ENCODE measurements at places on chromosomes 7 and 10. TPM values are rescaled to one million over a fixed set of nuclear protein-coding genes. Genes with fewer than 3 reads are reported as not detected.
A peak's percentile ranks its signal among the peaks of the same experiment; 100 is the strongest.

APBB1IP gene
- 1.6 TPM for total RNA-seq

DNAJC9 gene
- 25.4 TPM for total RNA-seq

MKI67 gene
- total RNA-seq = 14.4 TPM

PIP4K2A gene
- total RNA-seq = 18.3 TPM

HUS1 gene
- 15.0 TPM for total RNA-seq

DNA sequence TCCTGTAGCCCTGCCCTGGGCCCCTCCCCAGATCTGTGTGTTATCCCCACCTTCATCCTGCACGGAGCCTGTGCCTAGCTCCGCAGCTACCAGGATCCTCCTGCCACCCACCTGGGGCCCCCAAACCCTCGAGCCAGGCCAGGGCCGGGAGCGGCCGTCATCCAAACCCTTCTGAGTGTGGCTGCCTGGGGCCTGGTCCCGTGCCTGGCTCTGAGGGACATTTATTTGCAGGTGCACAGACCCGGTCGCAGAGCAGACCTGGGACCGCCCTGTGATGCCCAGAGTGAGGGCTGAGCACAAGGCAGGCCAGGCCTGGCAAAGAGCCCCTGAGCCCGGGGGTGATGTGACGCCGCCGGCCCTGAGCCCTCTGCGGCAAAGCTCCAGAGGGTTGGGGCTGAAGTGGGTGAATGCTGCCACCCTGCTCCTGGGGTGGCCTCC, 27.4 kb upstream of the INPP5A start:
- no peak overlapping the region for H3K27ac ChIP-seq
- H3K4me3 ChIP-seq = no peak overlapping the region
- DNase-seq = no peak
- peaks cover 39% of the 10 kb centered on the region for H3K4me1 ChIP-seq
- H3K27me3 ChIP-seq = no peaks in the 10 kb centered on the region
- H3K36me3 ChIP-seq = no peaks in the 10 kb centered on the region

DNA sequence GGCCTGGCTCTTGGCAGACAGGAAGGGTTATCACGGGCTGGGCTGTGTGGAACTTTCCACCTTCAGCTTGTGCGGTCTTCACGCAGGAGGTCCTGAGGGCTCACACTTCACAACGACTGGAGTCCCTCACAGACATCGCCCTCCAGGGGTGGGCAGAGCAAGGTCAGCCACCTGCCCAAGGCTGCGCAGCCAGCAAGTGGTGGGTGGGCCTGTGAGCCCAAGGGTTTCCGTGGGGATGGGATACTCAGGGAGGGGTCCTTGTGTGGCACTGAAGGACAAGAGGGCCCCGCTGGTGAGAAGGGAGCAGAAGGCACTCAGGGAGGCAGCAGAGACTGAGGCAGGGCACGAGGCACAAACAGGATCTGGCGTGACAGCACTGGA, 22.0 kb downstream of the PDIA4 start:
- no peak overlapping the region for H3K4me3 ChIP-seq
- no peaks in the 10 kb centered on the region for H3K4me1 ChIP-seq
- H3K27ac ChIP-seq = no peak overlapping the region
- peaks cover 86% of the 10 kb centered on the region for H3K36me3 ChIP-seq
- H3K27me3 ChIP-seq = no peaks in the 10 kb centered on the region

GRCh38 chr10:131127610-131128009, 183.9 kb downstream of the TCERG1L start:
- H3K36me3 ChIP-seq = no peaks in the 10 kb centered on the region
- no peak overlapping the region for H3K27ac ChIP-seq
- H3K27me3 ChIP-seq = peaks cover 3% of the 10 kb centered on the region
- H3K4me1 ChIP-seq = peaks cover 32% of the 10 kb centered on the region

- DNase-seq = peak; percentile 45
- H3K36me3 ChIP-seq = no peaks in the 10 kb centered on the region
- H3K27ac ChIP-seq = peak overlapping the region; percentile 93
- peaks cover 12% of the 10 kb centered on the region for H3K4me1 ChIP-seq
- no peaks in the 10 kb centered on the region for H3K27me3 ChIP-seq
- peak overlapping the region; percentile 93 for H3K4me3 ChIP-seq
Observed at GRCh38 chr10:35089611-35090161, 455 bp downstream of the CUL2 start.

GRCh38 chr10:105969884-105970377, 1194.6 kb downstream of the SORCS1 start:
- H3K27ac ChIP-seq = no peak overlapping the region
- peaks cover 7% of the 10 kb centered on the region for H3K4me1 ChIP-seq
- no peaks in the 10 kb centered on the region for H3K27me3 ChIP-seq
- no peak for DNase-seq

- no peak overlapping the region for H3K4me3 ChIP-seq
- H3K36me3 ChIP-seq = peaks cover 4% of the 10 kb centered on the region
- no peak overlapping the region for H3K27ac ChIP-seq
- no peak for DNase-seq
- H3K4me1 ChIP-seq = no peaks in the 10 kb centered on the region
Observed at GRCh38 chr7:135361788-135362187, 128.2 kb downstream of the STRA8 start.

DNA sequence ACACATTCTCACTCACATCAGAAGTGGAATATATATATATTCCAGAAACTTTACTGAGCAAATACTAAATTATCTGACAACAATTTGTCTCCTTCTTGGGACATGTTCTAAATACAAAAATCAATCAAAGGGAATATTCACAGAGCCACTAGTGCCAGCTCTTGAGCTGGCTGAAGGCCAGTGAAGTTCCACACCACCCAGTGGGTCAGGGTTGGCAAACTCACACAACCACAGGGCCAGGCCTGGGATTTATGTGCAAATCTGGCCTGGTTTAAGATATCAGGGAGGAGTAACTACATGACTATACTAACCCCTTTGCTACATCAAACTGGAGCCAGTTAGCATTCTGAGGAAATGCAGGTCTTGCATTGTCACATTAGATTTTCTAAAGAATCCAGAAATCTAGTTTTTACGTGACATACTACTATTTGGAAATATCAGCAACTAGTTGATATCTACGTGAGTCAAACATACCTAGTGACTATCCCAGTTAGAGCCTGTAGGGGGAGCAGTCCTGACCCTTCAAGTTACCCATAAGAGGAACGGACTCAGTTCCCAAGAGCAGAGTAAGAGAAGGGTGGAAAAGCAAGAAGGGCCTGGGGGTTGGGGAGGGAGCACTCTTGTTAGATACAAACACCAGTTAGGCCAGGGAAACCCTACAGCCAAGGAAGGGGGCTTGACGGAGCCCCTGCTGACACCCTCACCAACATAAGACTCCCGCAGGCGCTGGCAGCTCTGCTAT, 600.4 kb downstream of the KCNMA1 start:
- H3K4me1 ChIP-seq = peaks cover 10% of the 10 kb centered on the region
- no peaks in the 10 kb centered on the region for H3K36me3 ChIP-seq
- no peak for DNase-seq
- no peaks in the 10 kb centered on the region for H3K27me3 ChIP-seq
- no peak overlapping the region for H3K27ac ChIP-seq

GRCh38 chr7:90958647-90959046, 305.6 kb upstream of the FZD1 start:
- no peak overlapping the region for H3K4me3 ChIP-seq
- H3K27ac ChIP-seq = no peak overlapping the region
- H3K36me3 ChIP-seq = no peaks in the 10 kb centered on the region
- no peaks in the 10 kb centered on the region for H3K4me1 ChIP-seq
- no peaks in the 10 kb centered on the region for H3K27me3 ChIP-seq

GRCh38 chr10:76433161-76434005, 1002.0 kb downstream of the LRMDA start:
- H3K4me3 ChIP-seq = no peak overlapping the region
- H3K36me3 ChIP-seq = no peaks in the 10 kb centered on the region
- peaks cover 31% of the 10 kb centered on the region for H3K4me1 ChIP-seq
- H3K27ac ChIP-seq = no peak overlapping the region

GRCh38 chr7:14630048-14630447, 272.5 kb downstream of the DGKB start:
- H3K36me3 ChIP-seq = no peaks in the 10 kb centered on the region
- peak; percentile 11 for DNase-seq
- no peak overlapping the region for H3K4me3 ChIP-seq
- H3K4me1 ChIP-seq = no peaks in the 10 kb centered on the region
- no peak overlapping the region for H3K27ac ChIP-seq
- H3K27me3 ChIP-seq = no peaks in the 10 kb centered on the region

DNA sequence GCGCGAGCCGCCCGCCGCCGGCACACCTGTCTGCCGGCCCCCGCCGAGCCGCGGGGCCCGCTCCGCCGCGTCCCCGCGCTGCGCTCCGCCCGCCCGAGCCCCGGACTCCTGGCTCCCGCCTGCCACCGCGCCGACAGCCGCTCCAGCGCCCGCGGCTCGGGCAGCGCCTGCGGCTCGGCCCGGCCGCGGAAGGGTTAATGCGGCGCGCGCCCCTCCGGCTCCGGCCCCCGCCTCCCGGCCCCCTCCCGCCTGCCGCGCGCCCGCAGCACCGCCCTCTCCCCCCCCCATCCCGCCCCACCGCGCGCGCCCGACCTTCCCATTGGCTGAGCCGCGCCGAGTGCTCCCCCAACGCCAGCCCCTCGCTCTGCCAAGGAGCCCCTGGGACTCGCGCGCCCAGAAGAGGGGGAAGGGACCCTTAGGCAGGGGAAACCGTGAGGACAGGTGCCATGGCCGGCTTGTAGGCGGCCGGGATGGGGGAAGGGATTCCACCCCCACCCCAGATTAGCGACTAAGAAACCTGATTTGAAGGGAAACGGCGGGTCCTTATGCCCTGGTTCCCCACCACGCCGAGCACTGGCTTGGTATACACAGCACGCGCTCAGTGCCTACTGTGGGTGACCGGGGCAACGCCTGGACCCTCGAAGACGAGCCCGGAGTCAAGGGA, at the start of gene KCNH2:
TSS of gene KCNH2 (minus strand) at position 196 of the 664 bp plus-strand sequence. CDS start 408 bp downstream, outside the sequence.
- DNase-seq = peak; percentile 81
- H3K4me3 ChIP-seq = peak within 1 kb of the TSS; percentile 46
- peak within 1 kb of the TSS; percentile 94 for H3K27ac ChIP-seq
- H3K4me1 ChIP-seq = peaks cover 85% of the 10 kb centered on the region

- DNase-seq = peak; percentile 56
- no peak overlapping the region for H3K4me3 ChIP-seq
- no peak overlapping the region for H3K27ac ChIP-seq
- no peaks in the 10 kb centered on the region for H3K27me3 ChIP-seq
Observed at GRCh38 chr7:44073664-44074348, 8.4 kb upstream of the PGAM2 start.

- H3K4me1 ChIP-seq = no peaks in the 10 kb centered on the region
- DNase-seq = no peak
- no peaks in the 10 kb centered on the region for H3K36me3 ChIP-seq
- no peak overlapping the region for H3K4me3 ChIP-seq
Observed at GRCh38 chr7:18564779-18565178, 69.2 kb downstream of the HDAC9 start.

DNA sequence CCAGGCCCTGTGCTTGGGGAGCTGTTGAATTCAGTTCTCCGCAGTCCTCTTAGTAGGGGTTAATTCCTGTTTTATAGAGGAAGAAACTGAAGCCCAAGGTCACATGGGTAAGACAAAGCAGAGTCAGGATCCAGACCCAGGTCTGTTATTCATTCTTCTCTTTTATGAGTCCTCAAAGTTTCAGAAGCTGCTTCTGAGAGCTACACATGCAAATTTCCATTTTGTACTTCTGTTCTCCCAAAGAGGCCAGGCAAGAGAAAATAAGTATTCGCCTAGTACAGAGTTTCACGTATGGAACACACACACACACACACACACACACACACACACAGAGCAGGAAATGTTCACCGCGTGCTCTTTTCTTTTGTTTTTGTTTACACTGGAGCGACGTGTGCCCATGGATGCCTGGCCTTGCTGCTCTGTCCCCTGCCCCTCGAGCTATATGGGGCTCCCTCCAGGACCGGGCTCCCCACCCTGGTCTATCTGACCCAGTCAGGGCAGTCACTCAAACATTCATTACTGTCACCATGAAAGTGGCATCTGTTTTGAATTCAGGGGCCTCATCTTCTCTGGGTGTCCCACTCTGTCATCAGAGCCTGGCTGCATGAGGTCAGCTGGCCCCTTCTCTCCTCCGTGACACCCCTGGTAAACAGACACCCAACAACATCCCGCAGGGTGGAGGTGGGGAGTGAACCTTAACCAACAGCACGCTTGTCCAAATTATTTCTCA, 84.4 kb downstream of the TNS3 start:
- H3K36me3 ChIP-seq = no peaks in the 10 kb centered on the region
- no peak overlapping the region for H3K4me3 ChIP-seq
- peaks cover 78% of the 10 kb centered on the region for H3K4me1 ChIP-seq

- no peaks in the 10 kb centered on the region for H3K36me3 ChIP-seq
- peaks cover 10% of the 10 kb centered on the region for H3K27me3 ChIP-seq
- H3K4me1 ChIP-seq = peaks cover 28% of the 10 kb centered on the region
- no peak for DNase-seq
- H3K27ac ChIP-seq = no peak overlapping the region
Observed at GRCh38 chr10:98296524-98296923, 28.5 kb upstream of the LOXL4 start.

DNA sequence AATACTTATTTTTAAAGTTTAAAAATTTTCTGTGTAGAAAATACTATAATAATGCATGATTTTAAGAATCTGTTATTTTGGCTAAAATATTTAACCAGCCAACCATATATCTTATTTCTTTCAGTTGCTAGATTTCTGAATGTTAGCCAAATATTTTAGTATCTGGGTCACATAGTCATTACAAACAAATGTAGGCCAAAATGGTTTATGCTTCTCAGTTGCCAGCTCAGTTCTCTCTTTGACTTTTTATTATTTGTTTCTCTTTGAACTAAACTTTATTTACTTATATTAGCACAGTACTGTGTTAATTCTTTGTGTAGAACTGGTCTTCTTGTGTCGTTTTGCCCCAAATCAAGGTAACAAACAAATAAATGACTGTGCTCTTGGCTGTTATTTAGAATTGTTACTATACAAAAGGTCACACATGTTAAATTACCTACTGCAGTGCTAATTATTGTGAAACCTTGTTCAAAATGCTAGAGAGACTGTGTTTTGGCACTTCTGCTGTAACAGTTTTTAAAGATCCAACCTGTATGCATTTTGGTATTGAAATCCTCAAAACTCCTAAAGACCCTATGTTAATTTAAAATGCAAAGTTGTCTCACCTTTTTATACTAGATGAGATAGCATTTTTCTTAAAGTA, 39.8 kb downstream of the ZEB1 start:
- peak; percentile 25 for DNase-seq
- H3K36me3 ChIP-seq = peaks cover 11% of the 10 kb centered on the region

- no peak for DNase-seq
- no peak overlapping the region for H3K4me3 ChIP-seq
- no peaks in the 10 kb centered on the region for H3K36me3 ChIP-seq
- no peaks in the 10 kb centered on the region for H3K27me3 ChIP-seq
Observed at GRCh38 chr7:130998993-130999602, 265.1 kb upstream of the KLF14 start.

DNA sequence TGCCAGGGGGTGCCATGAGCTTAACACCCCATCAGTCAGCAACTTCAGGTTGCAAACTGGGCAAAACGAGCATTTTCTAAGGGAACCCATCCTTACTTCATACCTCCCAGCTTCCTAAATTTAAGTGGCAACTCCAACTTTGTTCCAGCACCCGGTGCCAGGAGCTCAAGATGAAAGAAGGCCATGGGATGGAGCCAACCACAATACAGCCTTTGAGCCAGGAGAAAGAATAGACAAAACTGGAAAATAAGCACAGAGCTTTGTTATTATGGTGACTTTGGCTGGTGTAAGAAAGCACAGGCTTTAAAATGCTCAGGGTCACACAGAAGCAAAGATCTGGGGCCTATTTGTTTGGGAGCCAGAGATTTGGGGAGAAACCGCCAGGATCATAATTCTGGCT, 388.7 kb upstream of the MGMT start:
- DNase-seq = peak; percentile 62
- no peaks in the 10 kb centered on the region for H3K27me3 ChIP-seq
- no peak overlapping the region for H3K27ac ChIP-seq
- no peaks in the 10 kb centered on the region for H3K36me3 ChIP-seq

Data from muscle of leg (tissue), 16 donors.